Activated CD4-positive, alpha-beta T cell treated with anti-CD3 and anti-CD28 coated beads for 1 hour (primary cell): ENCODE measurements at places on chromosomes 6 and 20.

GRCh38 chr6:135191508-135192255, 10.6 kb downstream of the MYB start:
- DNase-seq = no peak

- DNase-seq = no peak
These were observed 83.5 kb downstream of the HAO1 start for GRCh38 chr20:7856756-7857155.

DNA sequence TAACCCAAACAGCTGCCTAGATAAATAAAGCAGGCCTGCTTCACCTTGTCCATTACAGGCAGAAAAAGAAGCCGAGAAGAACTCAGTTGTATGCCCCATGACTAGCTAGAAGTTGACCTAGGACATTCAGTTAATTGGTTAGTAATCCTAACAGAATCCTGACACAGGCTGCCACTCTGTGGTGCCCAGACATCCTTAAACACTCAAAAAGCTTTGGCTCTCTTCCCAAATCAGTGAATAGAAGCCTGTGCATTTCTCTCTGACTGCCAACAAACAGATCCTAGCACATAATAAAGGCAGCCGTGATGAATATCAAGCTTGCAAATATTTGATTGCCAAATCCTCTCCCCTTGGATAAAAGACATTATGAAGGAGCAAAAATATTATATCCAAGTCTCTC, 519.1 kb upstream of the EYS start:
- no peak for DNase-seq

GRCh38 chr20:4546786-4547185, 174.9 kb upstream of the PRND start:
- DNase-seq = no peak

- DNase-seq = no peak
These were observed 2.8 kb downstream of the VARS1 start for GRCh38 chr6:31792761-31793171.

- DNase-seq = no peak
These were observed 1.1 kb upstream of the SAPCD1 start for GRCh38 chr6:31761343-31761742.

DNA sequence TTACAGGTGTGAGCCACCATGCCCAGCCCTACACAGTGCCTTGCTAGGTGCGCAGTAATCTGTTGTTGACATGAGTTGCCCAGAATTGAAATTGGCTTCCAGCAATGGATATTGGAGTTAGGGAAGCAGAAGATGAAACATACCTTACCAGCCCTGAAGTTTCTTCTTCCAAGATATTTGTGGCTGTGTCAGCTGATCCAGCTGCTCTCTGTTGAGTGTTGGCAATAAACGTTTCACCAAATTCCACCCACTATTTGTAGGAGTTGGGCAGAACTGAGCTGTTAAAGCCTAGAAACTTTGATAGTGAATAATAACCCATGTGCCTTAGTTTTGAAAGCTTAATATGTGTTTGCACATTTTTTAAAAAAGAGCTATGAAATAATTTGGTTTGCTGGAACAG, 218.2 kb upstream of the SNX9 start:
- no peak for DNase-seq

DNA sequence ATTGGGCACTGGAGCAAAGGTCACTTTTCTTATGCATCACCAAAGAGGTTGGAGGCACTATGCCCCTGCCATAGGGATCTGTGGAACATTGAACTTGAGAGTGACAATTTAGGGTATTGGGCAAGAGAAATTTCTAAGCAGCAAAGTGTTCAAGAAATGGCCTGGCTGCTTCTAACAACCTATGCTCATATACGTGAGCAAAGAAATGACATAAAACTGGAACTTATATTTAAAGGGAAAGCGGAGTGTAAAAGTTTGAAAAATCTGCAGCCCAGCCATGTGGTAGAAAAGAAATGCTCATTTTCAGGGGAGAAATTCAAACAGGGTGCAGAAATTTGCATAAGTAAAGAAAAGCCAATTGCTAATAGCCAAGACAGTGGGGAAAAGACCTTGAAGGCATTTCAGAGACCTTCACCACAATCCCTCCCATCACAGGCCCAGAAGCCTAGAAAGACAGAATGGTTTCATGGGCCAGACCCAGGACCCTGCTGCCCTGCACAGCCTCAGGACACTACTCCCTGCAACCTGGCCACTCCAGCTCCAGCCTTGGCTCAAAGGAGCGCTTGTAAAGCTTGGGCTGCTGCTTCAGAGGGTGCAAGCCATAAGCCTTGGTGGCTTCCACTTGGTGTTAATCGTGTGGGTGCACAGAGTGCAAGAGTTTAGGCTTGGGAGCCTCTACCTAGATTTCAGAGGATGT, 24.4 kb downstream of the NCR2 start:
- no peak for DNase-seq

GRCh38 chr6:80223743-80224212, 117.3 kb downstream of the BCKDHB start:
- DNase-seq = no peak

DNA sequence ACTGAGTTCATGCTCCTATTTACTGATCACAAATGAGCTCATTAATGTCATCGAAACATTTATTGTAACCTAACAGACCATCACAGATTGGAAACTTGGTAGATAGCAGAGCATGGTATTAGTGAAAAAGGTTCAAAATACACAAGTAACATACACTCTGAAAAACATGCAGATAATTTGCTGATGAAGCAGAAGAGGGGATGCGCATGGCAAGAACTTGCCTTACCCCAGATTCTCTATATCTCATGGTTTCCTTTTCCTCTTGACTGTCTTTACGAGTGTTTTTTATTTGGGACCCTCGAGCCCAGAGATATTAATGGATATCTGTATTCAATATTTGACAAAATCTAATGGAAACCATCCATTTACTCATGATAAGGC, 37.6 kb downstream of the QRSL1 start:
- DNase-seq = no peak

DNA sequence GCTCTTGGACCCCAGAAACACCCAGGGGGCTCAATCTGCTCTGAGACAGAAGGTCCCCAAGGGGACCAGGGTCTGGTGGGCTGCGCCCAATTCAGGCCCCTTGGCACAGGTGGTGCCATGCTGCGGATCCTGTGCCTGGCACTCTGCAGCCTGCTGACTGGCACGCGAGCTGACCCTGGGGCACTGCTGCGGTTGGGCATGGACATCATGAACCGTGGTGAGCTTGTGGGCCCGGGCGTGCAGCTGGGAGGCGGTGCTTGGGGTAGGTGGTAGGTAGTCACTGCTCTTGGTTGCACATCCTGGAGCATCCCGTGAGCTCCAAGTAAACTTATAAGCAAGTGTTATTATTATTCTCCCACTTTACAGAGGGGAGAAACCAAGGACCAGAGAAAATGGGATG, at the start of gene BPIFB6:
Gene BPIFB6 (plus strand): TSS at position 118 of the 400 bp plus-strand sequence. CDS start 0 bp downstream, at position 118.
- no peak for DNase-seq

DNA sequence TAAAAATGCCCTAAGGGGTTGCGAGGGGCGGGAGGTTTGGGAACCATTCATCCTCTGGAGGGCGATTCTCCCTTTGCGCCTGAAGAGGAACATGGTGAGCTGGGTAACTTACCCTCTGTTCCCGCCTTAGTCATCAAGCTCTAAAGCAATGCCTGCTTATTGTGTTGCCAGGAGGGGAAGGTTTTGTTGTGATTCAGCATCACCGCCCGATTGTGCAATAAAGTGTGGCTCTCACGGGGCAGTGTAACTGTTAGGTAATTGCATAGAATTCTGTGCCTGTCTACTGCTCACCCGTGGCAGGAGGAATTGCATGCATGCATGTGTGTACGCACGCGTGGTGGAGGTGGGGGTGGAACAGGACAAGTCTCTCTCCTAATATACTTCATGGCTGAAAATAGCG, 95.5 kb upstream of the AGPAT4 start:
- DNase-seq = no peak

- DNase-seq = no peak
These were observed 26.9 kb upstream of the MRPS18A start for GRCh38 chr6:43714311-43715055.

GRCh38 chr20:17809362-17810061, 109.7 kb downstream of the BANF2 start:
- no peak for DNase-seq

GRCh38 chr6:32462609-32463008, 22.9 kb downstream of the HLA-DRA start:
- DNase-seq = no peak

DNA sequence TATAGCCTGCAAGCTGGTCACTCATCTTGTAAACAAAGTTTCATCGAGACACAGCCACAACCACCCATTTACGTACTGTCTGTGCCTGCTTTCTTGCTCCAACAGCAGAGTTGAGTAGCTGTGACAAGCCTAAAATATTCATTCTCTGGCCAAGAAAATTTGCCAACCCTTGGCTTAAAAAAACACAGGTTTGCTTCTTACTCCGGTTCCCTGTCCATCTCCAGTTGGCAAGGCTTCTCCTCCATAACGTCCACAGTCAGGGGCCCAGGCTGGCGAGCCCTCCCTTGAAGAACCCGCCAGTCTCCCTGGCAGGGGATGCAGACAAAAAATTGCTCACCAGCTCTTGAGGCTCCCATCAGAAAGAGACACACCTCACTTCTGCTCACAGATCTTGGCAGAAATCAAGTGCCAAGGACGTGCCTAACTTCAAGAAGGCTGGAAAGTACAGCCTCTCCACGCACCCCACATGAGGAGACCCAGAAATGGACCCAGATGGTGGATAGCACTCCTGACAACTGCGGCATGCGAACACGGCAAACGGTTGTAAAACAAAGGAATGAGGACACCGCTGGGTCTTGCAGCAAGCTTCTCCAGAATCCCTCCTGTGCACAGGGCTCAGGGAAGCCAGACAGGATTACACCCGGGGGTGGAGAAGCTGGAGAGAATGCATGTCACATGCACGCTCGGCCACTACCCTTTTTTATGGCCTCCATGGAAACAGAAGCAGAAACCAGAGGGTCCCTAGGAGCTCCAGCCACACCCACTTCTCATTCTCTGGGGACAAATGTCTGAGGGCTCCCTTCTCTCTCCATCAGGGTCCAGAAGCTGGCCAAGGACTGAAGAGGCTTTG, 59.8 kb upstream of the SIRPA start:
- no peak for DNase-seq

DNA sequence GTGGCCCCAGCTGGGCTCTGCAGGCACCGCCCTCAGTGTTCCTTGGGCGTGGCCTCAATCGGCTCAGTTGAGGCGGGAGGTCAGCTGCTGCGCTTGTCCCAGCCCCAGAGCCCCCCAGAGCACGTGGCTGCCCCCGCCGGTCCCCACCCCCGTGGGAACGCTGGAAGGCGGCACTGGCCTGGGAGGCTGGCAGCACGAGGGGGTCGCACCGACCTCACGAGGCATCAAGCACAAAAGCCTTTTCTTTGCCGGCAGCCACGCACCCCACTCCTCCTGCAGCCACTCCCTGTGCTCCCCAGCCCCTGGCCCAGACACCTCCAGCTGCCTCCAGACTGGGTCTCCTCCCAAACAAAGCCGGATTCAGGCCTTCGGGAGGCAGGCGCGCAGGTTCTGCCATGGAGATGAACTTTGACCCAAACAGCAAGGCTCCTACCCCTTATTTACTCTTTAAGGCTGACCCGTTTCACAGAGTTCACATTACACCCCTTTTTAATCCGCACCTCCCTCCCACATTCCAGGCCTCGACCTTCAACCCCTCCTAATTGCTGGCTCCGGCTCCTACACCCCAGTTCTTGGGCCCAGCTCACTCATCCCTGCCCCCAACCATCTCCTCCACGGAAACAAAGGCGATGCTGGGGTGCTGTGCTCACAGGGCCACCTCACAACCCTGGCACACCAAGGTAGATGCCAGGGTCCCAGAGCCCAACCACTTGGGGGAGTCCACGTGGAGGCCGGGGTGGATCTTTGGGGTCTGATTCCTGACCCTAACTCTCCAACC, 111.7 kb downstream of the NOL4L start:
- no peak for DNase-seq

DNA sequence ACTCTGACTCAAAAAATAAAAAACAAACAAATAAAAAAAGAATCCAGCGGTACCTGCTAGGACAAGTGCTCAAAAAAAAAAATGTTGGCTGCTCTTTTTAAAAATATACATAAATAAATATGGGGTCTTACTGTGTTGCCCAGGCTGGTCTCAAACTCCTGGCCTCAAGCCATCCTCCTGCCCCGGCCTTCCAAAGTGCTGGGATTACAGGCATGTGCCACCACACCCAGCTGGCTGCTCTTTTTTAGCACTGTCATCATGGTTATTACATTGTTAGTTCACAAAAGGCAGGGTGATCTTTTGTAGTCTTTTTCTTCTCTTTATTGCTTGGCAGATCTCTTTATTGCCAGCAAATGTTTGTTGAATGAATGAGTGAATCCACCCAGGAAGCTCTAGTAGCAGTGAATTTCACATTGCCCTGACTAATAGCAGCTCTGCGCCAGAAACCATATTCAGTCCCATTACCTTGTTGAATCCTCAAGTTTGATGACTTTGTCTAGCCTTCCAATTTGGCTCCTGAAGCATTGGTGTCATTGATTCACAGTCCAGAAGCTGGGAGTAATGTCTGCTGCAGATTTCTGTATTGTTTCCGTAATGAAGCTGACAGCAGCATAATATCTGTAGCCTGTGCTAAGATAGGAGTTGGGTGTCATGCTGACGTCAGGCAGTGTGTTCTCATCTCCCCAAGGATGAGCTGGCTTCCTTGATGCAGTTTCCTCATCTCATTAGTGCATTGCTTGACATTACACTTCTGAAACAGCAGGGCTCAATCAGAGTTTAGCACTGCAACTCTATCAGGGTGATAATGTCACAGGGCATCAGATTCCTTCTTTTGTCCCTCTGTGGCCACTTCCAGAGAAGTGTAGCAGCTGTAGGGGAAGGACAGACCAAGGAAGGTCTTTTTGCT, 84.9 kb upstream of the TGM3 start:
- no peak for DNase-seq

DNA sequence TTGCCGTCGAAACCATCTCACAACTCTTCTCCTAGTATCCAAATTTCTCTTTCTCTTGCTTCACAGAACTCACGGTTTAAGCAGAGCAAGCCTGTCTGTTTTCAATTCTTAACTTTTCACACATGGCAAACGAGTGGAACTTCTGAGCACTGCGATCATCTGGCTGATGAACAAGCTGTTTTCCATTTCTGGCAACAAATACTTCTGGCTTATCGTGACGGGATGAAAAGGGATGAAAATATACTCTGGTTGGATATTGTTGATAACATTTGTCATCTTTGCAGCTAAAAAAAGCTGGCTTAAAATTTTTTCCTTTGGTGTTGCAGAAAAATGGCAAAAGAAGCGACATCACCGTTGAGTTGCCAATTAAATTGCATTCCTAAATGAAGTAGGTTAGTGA, 515.2 kb upstream of the JARID2 start:
- DNase-seq = no peak

DNA sequence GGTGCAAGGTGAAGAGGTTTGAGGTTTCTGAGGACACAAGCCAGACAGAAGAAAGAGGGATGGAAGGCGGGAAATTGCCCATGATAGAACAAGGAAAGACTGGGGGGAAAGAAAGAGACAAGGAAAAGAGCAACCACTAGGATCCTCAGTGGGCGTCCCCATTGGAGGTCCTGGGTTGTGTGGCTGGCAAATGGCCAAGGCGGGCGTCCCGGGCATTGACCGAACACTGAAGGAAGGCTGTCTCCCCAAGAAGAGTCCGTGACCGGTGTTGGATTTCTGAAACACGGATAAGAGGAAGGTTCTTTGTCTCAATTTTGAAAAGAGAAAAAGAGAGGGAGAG, 746.6 kb upstream of the ADGRB3 start:
- DNase-seq = no peak

- DNase-seq = no peak
These were observed 33.3 kb downstream of the FARS2 start for GRCh38 chr6:5294392-5295211.

- DNase-seq = peak; percentile 41
These were observed 25.3 kb upstream of the TOP1 start for GRCh38 chr20:41003143-41003935.
